Stimulated activated CD4-positive, alpha-beta T cell treated with anti-CD3 and anti-CD28 coated beads, TNF-alpha, amount 100 ng/mL, for 48 hours (primary cell): ENCODE measurements at places on chromosomes 12 and 14.

- no peak for DNase-seq
These were observed 18.5 kb downstream of the ELK3 start for GRCh38 chr12:96212456-96213375.

GRCh38 chr14:28142400-28143015, 624.1 kb upstream of the FOXG1 start:
- DNase-seq: no peak

DNA sequence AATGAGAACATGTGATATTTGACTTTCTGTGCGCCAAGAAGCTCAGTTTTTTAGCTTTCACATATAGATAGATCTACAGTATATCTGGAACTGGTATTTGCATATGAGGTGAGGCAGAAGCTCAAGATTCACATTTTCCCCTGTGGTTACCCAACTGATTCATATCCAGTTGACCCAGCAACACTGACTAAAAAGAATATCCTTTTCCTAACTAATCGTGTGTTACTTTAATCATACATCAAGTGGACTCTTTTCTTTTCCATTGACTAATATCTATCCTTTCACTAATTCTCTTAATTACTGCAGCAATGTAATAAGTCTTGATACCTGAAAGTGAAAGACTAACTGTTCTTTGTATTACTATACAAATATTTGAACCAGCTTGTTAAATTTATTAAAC, 236.1 kb downstream of the AEBP2 start:
- DNase-seq: no peak

GRCh38 chr14:94598816-94599655, 13.2 kb upstream of the SERPINA3 start:
- DNase-seq: no peak

DNA sequence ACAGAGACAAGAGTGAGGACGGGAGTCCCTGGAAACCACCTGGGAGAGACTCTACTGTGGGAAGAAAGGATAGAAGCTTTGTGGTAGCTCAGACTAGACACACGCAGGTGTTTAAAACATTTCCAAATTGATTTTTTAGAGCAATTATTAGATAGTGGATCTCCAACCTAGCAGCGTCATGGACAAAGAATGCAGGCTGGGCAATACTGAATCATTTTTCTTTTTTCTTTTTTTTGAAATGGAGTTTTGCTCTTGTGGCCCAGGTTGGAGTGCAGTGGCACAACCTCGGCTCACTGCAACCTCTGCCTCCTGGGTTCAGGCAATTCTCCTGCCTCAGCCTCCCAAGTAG, 13.1 kb downstream of the GPR132 start:
- no peak for DNase-seq

- no peak for DNase-seq
These were observed 19.5 kb downstream of the KCNA5 start for GRCh38 chr12:5063149-5063548.

GRCh38 chr14:102591372-102591943, 991 bp upstream of the RCOR1 start:
- DNase-seq: no peak

DNA sequence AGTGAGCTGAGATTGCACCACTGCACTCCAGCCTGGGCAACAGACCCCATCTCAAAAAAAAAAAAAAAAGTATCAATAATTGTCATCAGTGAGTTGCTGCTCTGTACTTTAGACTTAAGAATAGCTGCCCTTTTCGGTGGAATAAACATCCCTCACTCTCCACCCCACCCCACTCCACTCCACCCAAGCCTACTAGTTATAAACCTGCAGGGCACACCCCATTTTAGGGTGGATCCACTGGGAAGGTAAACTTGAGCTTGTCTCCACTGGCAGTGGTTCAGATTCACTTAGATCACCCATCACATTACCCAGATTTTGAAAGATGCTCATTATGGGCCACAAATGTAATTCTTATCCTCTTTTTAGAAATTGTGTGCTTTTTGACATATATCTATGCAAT, 106.4 kb downstream of the GPR135 start:
- no peak for DNase-seq

DNA sequence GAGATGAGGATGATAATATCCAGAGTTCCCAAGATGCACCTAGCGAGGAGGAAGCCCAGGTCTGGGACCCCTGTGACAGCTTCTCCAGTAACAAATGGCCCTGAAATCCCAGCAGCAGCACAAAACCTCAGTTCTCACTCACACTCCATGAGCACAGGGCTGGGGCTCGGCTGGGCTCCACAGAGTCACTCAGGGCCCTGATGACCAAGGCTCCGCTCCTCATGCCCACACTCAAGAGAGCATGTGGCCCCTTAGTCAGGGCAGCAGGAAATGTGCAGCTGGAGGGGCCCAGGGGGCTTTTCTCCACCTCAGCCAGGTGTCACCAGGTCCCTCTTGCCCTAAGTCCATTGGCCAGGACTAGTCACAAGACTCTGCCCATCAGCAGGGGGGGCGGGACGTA, 242.7 kb upstream of the SFSWAP start:
- no peak for DNase-seq

- peak; percentile 3 for DNase-seq
These were observed 31.5 kb downstream of the HEATR5A start for GRCh38 chr14:31388687-31389413.

DNA sequence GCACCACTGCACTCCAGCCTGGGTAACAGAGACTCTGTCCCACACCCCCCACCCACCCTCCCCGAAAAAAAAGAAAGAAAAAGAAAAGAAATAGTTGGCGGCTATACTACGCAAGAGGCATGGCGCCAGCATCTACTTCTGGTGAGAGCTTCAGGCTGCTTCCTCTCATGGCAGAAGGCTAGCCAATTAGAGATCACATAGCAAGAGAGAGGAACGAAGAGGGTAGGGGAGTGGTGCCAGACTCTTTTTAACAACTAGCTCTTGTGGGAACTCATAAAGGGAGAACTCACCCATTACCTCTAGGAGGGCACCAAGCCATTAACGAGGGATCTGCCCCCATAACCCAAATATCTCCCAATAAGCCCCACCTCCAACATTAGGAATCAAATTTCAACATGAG, 6.2 kb downstream of the DENND5B start:
- no peak for DNase-seq

DNA sequence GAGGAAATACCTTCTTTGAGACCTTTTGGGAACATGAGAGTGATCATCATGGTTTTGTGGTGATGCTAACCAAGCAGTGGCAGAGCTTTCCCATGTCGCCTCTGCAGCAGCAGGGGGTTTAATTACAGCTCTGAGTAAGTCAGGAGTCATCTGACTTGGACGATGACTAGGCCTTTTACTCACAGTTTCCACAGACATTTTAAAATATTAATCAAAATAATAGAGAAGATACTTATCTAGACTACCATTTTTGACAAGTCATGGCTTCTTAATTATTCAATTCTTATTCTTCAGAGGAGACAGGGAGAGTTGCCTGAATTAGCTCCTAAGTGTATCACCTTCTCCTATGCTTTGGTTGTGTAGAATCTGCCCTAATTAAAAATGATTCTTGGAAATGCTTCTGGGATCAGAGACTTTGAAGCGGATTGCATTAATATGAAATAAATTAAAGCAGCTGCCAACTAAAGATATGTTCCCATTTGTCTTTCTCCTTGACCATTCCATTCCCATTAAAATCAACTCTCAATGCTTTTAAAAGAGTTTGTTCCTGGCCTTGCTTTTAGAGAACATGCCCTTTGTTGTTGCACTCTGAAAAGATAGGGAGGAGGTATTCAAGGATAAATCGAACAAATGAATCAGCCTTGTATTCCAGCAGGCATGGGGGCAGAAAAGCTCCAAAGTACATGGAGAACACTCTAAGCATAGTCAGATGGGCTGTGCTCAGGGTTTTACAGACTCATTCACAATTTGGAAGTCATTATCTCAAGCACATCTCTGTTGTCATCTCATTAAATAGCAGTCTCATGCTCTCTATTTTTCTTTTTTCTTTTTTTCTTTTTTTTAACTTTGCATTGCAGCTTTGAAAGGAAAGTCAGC, 7.7 kb upstream of the IFNG-AS1 start:
- no peak for DNase-seq

GRCh38 chr14:73250781-73251500, 13.6 kb downstream of the PAPLN start:
- no peak for DNase-seq

GRCh38 chr14:68174446-68174845, 354.9 kb downstream of the RAD51B start:
- DNase-seq: no peak

GRCh38 chr14:54877015-54877702, 25.5 kb downstream of the GCH1 start:
- no peak for DNase-seq

DNA sequence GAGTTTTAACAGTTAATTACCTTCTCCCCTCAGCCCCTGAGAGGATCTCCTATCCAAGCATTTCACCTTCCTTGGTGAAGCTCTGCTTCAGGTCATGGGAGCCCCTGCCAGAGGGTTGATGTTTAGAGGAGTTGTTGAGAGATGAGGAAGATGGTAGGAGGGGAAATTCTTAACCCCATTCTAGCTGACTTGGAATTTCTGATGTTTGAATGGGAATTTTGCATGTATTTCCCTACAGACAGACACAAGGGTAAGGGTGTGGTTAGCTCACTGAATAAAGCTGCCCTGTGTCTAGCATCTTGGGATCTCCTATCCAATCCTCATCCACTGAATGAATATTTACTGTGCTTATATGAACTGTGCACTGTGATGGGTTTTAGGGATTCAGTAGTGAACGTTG, 7.1 kb upstream of the BHLHE41 start:
- no peak for DNase-seq

DNA sequence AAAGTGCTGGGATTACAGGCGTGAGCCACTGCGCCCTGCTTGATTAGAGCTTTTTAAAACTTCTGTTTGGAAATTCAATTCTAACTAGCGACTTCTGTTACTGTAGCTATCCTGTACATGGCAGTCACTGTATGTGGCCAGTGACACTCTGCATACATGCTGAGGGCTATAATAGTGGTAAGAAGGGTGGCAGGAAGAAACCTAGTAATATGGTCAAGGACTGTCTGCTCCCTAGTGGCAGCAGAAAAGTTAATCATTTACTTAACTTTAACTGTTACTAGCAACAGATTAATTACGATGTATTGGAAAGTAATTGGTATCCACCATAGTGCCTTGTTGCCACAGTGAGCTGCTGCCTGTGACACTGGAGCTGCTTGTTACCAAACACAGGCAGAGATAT, 149.0 kb downstream of the KITLG start:
- DNase-seq: no peak

- DNase-seq: no peak
These were observed 235.5 kb downstream of the NELL2 start for GRCh38 chr12:44640427-44641190.

DNA sequence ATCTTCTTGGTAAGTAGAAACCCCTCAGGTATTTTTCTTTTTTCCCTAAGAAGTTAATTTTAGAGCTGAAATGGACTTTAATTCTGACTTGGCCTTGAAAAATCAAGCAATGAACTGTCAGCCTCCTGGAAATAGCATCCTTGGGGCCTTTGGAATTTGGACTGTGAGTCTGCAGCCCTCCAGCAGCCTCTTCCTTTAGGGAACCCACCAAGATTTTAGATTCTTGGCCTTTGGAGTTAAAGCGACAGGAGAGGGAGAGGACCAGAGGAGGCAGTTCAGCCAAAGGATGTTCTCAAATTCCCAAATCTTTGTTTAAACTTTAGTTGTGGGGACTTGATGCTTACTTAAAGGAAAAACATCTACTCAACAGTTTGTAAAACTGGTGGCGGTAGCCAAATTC, 288.6 kb downstream of the AACS start:
- no peak for DNase-seq

- DNase-seq: no peak
These were observed 1.6 kb upstream of the CMAS start for GRCh38 chr12:22044391-22044790.

- no peak for DNase-seq
These were observed 95.4 kb upstream of the DIO3 start for GRCh38 chr14:101465795-101466448.

GRCh38 chr12:85509857-85510256, 229.8 kb downstream of the ALX1 start:
- no peak for DNase-seq

DNA sequence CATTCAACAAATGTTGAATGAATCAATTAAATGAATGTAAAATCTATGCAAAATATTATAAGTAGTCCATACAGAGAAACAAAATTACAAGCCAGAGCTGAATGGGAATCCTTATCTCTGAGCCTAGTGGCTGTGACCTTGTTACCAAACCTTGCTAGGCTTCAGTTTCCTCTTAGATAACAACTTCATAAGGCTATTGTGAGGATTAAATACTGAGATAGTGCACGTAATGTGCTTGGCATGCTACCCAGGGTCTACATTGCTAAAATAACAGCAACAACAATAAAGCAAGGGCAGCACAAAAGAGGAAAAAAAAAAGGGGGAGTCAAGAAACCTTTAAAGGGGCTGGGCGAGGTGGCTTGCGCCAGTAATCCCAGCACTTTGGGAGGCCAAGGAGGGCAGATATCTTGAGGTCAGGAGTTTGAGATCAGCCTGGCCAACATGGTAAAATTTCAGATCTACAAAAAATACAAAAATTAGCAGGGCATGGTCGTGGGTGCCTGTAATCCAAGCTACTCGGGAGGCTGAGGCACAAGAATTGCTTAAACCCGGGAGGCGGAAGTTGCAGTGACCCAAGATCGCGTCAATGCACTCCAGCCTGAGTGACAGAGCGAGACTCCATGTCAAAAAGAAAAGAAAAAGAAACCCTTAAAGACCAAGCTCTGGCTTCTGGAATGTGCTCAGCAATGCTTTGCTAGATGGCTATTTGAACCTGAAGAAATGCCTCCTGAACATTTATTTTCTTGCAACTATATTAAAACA, 14.1 kb downstream of the STAB2 start:
- DNase-seq: no peak

DNA sequence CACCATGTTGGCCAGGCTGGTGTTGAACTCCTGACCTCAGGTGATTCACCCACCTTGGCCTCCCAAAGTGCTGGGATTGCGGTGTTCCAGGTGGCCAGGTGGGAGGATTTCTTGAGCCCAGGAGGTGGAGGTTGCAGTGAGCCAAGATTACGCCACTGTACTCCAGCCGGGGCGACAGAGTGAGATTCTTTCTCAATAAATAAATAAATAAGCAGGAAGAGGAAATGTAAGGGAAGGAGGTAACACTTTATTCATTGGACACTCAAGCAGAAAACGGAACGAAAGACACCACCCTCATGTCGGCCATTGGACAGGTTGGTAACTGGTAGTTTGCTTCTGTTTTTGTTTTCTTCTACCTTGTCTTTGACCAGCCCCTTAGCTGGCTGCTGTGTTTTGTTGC, 13.0 kb upstream of the NFATC4 start:
- DNase-seq: no peak
